PC-9 (cell line): ENCODE measurements at places on chromosomes 2 and 18. TPM values are rescaled to one million over a fixed set of nuclear protein-coding genes. Genes with fewer than 3 reads are reported as not detected.

GRCh38 chr2:224930990-224931389 lies 111.3 kb downstream of the DOCK10 start:
- DNase-seq = no peak

- DNase-seq = no peak
These were observed 500.5 kb upstream of the SYT4 start for GRCh38 chr18:43777636-43778304.

The AKAIN1 gene
- not detected in 2 replicates for total RNA-seq

GRCh38 chr2:200664770-200665494 lies 79.1 kb downstream of the AOX1 start:
- no peak for DNase-seq

GRCh38 chr2:34001557-34001956 lies 402.5 kb upstream of the FAM98A start:
- no peak for DNase-seq

DNA sequence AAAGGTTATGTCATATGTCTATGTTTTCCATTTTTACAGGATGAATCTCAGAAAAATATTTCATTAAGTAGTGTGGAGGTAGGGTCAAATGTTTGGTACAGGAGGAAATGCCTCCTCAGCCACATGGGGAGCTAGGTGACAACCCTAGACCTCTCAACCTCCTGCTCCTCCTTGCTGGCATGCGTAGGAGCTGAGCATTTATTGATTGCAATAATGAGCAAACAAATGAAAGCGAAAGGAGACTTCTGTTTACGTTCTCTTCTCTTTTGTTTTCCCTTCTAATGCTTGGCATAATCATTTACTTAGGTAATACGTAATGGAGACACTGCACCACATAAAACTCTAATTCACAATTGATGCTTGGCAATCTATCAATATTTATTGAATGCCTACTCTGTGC lies 95.1 kb upstream of the CCBE1 start:
- DNase-seq = no peak

DNA sequence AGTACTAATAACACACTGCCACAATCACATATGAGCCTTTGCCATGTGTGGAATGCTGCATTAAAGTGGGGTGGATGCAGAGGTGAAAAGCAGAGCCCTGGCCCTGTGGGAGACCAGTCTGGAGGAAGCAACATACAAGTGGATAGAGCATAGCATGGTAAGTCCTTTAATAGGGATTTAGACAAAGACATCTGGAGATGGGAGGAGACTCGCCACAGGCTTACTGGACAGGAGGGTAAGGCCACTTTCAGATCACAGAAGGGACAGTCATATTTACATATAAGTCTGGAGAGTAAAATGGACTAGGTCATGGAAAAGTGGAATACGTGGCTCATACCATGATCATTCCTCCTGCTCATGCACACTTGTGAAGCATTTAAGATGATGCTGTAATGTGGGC lies 84.3 kb downstream of the PPP1R1C start:
- no peak for DNase-seq

DNA sequence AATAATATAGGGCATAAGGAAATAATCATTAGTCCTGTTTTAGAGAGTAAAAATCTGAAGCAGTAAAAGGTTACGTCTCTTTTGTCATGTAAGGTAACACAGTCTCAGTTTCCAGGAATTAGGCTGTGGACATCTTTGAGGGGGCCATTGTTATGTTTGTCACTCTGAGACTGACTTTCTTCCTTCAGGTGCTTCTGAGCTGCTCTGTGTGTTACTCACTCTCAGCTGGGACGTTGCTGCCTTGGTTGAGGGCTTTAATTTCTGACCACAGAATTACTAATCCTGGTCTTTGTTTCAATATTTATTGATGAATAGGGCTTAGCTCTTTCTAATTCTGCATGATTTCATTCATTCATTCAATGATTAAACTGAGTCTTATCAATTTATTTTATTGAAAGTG lies 55.9 kb upstream of the SLC38A11 start:
- DNase-seq = no peak

DNA sequence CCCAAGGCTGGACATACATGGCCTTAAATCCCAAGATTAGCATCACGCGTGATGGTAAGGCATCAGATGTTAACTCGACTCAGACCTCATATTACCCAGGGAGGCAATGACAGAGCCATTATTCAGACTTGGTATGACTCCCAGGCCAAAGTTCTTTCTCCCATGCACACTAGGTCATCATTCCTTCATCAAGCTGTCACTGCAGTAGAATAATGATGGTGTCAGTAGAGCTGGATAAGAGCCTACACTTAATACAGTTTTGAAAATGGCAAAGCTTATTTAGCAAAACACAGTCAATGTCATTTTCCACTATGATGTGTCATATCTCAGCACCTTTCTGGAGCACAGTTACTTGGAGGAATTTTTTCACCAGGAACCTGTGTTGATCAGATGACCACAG lies 663.3 kb downstream of the SUCLG1 start:
- DNase-seq = no peak

- DNase-seq = no peak
These were observed 29.1 kb downstream of the ZEB2 start for GRCh38 chr2:144490857-144491256.

DNA sequence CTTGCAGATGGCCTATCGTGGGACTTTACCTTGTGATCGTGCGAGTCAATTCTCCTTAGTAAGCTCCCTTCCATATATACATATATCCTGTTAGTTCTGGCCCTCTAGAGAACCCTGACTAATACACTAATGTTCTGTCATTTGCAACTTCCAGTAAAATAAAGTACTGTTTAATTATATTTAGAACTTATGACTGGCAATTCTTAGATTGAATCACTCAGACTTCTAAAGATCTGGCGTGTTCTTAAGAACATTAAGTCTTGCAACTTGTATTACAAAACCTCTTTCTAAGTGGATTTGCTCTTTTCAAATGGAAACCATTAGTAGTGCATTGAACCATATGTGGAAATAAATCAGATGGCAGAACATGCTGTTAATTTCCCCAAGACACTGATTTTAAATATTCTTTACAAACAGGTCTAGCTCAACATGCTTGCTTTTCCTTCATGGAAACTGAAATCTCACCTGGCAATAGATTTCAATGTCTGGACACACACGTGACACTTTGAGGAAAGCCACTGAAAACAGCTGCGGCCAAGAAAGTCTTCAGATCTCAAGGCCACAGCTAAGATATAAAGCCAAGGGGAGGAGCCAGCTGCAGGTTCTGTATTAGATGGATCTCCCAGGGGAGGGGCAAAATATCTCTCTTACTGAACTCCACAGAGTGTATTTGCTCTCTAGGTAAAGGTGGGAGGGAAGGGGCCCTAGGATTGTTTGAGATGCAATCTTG lies 50.6 kb downstream of the PMAIP1 start:
- no peak for DNase-seq

The MARCHF7 gene
- 33.2 and 38.3 TPM in 2 replicates for total RNA-seq

DNA sequence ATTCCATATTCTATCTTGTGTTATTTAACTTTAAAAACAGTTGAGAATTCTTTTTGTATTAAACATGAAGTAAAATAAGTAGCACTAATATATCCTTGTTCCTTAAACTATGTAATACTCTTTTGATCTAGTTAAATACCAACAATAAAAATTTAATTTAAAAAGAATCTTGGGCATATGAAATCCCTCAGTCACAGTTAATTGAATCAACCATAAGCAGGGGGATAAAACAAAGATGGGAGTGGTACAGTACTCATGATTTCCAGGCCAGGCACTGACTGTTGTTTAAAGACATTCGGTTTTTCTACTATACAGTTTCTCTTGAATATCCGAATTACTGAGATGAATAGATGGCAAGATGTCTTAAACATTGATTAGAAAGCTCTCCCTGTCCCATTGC lies 99.5 kb downstream of the TAF4B start:
- DNase-seq = no peak

DNA sequence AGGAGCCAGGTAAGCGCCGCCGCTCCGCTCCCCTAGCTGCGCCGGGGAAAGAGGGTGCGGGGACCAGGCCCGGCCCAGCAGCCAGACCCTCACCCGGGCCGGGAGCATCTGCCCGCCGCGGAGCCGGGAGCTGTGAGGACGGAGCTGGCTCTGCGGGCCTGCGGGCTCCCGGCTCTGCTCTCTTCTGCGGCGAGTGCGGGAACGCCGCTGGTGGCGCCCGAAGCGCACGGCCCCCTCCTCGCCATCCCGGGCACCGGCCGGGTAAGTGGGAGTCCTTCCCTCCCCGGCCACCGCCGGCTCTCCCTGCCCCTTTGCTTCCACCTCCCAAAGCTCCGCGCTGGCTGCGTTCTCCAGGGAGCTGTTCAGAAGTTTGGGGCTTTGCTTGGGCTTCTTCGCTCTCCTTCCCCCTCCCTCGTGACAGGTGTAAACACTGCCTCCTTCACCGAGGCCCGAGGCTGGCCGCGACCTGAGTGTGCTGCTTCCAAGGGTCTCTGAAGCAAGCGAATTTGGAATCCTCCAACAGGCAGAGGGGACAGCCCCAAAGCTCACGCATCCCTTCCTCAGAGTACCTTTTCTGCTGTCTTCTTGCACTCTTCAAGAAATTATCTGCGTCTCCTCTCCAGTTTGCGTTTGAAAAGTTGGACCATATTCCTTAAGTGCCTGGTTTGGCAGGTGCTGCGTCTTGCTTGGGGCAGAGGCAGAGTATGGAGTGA lies 632 bp downstream of the AFTPH start:
- no peak for DNase-seq

The HAAO gene
- 0.73 TPM in 1 of 2 replicates, not detected in the other for total RNA-seq

- no peak for DNase-seq
These were observed 72.5 kb downstream of the NOL10 start for GRCh38 chr2:10617241-10617640.

GRCh38 chr18:44320619-44321460 lies 359.8 kb upstream of the SETBP1 start:
- no peak for DNase-seq

The RESP18 gene
- total RNA-seq = not detected in 2 replicates

The PTCD3 gene
- 64.5 and 82.7 TPM in 2 replicates for total RNA-seq

The TACR1 gene
- not detected in 2 replicates for total RNA-seq

GRCh38 chr2:108958002-108958401 lies 31.0 kb downstream of the EDAR start:
- no peak for DNase-seq

DNA sequence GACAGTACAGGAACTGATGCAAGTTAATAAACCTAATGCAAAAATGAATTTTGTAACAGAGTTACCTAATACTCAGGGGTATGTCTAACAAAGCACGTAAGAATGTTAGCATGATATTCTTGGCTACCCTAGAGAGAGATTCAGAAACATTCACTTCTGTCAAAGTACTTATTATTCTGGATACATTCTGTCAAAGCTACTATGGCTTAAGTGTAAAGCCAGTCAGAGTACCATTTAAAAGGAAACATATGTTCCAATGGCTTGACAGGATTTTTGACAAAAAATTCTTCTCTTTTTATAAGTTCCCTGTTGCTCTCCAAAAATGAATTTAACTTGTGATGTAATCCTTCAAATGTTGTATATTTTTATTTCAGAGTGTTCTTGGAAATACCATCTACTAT lies 85.5 kb downstream of the PIGN start:
- no peak for DNase-seq

The VAMP5 gene
- 7.2 and 7.4 TPM in 2 replicates for total RNA-seq

The TMEM178A gene
- total RNA-seq = 2.8 and 2.9 TPM in 2 replicates

DNA sequence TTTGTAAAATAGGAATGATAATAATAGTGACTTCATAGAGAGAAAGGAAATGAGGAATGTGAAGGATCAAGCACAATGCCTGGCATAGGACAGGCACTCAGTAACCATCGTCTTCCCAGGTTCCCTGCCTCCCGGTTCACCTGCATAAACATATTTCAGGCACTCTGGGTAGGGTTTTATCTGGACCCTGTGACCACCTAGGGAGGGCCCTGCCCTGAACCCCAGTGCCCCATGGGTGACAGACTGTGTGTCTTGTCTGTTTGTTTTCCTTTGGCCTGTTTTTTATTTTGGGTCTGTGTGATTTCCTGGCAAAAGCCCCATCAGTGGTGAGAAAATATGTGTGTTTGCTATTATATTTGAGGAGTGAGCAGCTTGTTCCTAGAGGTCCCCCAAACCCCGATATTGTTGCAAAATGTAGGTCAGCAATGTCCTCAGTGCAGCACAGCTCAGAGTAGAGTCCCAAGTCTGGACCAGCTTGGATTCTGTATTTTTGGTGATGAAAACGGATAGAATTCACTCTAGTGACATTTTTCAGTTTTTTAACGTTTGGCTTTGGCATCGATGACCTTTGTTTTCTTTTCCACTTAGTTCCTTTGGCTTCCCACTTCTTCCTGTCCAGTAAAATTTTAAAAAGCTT lies 9.6 kb upstream of the NT5C1B start:
- no peak for DNase-seq

GRCh38 chr2:3959372-3959771 lies 256.0 kb downstream of the DCDC2C start:
- no peak for DNase-seq

The IL1B gene
- 1.4 TPM in 2 replicates for total RNA-seq

DNA sequence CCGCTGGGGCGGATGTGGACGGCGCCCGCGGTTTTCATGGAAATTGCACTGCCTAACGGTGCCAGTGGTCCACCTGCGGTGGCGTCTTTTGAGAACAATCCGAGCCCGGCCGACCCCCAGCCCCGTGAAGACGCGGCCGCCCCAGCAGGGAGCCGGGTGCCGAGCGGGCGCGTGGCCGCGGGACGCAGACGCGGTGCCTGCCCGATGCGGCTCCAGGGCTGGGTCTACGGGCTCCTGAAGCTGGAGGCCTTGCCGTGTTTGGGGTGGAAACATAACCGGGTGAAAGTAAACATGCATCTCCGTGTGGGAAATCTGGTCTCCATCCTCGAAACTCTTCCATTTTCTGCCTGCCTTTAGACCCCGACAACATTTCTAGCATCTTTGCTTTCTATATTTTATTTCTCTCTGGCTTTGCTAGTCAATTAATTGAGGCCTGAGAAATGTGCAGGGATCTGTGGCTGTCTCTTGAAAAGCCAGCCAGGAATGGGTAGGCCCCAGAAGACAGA lies 572 bp downstream of the INPP4A start:
- no peak for DNase-seq

GRCh38 chr18:5604778-5605177 lies 61.0 kb upstream of the EPB41L3 start:
- no peak for DNase-seq

The CPLX4 gene
- total RNA-seq = not detected in 2 replicates

GRCh38 chr2:175009917-175010621 lies 4.9 kb upstream of the CHN1 start:
- DNase-seq = no peak
